Renal pelvis (tissue), 12 donors: ENCODE measurements at places on chromosomes 16 and 17.

- no peak for DNase-seq
Measured at GRCh38 chr16:70575376-70575775, 51.8 kb downstream of the SF3B3 start.

DNA sequence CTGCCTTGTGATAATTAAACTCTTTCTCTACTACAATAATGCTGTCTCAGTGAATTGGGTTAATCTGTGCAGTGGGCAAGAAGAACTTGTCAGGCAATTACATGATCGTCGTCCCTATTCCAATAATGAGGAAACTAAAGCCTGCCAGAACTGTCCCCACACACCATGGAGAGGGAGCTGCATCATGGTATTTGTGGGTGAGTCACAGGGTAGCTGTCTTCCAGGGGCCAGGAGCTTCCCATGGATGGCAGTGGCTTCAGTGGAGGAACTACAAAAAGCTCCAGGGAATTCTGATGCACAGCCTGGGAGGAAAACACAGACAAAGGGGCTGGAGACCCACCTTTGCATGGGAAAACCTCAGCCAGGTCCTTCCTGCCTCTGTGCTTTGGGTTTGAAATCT is 83.3 kb upstream of the C16orf82 start:
- DNase-seq, result no peak

DNA sequence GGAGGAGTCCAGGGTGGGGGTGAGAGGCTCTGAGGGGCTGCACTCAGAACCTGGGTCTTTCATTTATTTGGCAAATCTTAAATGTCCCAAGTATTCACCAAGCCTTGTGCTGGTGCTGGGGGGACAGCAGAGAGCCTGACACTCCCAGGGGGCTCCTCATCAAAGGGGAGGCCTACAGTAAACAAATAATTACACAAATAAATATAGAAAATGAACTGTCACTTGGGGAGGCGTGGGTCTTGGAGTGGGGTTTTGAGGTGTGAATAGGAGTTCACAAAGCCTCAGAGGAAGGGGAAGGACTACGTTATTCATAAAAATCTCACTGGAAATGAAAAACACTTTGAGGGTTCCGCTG is 15.2 kb upstream of the PRM1 start:
- no peak for DNase-seq

GRCh38 chr16:87457709-87458423 is 35.0 kb downstream of the ZCCHC14 start:
- no peak for DNase-seq

DNA sequence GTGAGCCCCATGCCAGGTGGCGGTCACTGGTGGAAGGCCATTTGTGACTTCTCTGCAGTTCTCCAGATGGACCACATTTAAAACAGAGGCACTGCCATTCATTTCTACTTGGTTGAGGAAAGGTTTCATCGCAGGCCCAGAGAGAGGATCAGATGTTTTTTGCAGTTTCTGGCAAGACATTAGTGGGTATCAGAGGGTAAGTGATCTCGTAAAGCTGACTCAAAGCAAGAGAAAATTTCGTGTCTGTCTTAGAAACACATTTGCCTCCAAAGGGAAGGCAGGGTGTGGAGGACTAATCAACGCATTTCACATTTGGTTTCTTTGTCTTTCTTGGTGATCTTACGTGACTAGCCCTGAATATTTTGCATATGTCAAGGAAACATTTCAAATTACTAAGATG is 81.8 kb downstream of the PRKCB start:
- no peak for DNase-seq

DNA sequence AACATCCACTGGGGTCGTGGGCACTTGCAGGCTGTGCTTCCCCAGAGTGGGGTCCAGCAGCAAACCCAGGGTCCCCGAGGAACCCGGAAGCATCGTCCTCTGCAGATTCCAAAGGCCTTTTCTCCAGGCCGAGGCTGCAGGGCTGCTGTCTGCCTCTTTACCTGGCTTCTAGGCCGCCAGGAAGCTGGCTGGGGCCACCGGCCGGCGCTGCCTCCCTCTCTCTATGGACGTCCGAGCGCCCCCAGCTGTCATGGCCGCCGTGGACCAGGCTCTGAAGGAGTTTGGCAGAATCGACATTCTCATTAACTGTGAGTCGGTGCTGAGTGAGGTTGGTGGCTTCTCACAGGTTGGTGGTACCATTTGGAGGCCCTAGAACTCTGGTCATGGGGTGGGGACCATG is 5.6 kb downstream of the DECR2 start:
- DNase-seq, result no peak

DNA sequence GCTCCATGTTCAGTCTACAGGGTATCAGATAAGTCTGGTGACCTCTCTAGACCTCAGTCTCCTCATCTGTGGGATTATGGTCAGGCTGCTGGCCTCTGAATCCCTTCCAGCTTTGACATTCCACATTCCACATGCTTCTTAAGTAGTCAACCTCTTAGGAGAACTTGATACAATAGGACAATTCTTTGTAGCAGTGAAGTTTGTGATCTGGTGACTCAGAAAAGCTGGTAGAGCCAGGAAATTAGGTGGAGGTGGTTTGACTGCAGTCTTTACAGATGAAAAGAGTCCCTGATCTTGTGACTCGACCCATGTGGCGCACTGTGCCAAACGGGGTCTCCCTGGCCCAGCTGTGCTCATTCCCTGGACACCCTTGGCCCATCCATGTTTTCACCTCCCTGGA is 147.8 kb downstream of the NTN1 start:
- no peak for DNase-seq

GRCh38 chr17:1783834-1784611 is 22.2 kb downstream of the SERPINF1 start:
- no peak for DNase-seq

DNA sequence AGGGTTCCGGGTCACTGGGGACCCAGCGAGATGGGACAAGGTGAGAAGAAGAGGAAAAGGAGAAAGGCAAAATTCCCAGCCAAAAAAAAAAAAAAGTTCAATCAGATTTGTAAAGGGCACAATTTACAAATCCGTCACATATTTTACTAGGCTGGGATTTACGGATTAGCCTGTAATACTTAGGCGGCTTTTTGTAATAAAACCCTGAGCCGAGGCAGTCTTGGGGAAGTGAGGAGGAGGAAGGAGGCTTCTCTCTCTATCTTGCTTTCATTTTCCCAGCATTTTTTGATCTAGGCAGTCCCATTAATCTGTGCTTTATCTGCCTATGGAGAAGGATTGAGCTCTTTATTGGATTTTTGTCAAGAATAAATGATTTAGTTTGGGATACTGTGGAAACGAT is 130.6 kb upstream of the SDK2 start:
- no peak for DNase-seq

DNA sequence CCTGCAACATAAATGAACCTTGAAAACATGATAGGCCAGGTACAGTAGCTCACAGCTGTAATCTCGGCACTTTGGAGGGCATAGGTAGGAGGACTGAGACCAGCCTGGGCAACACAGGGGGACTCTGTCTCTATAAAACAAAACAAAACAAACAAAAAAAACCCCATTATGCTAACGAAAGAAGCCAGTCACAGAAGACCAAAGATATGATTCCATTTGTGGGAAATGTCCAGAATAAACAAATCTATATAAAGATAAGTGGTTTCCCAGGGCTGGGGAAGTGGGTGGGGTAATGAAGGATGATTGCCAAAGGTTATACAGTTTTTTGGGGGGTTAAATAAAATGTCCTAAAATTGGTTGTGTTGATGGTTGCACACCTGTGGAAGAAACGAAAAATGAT is 36.5 kb upstream of the SIAH1 start:
- DNase-seq, result no peak

DNA sequence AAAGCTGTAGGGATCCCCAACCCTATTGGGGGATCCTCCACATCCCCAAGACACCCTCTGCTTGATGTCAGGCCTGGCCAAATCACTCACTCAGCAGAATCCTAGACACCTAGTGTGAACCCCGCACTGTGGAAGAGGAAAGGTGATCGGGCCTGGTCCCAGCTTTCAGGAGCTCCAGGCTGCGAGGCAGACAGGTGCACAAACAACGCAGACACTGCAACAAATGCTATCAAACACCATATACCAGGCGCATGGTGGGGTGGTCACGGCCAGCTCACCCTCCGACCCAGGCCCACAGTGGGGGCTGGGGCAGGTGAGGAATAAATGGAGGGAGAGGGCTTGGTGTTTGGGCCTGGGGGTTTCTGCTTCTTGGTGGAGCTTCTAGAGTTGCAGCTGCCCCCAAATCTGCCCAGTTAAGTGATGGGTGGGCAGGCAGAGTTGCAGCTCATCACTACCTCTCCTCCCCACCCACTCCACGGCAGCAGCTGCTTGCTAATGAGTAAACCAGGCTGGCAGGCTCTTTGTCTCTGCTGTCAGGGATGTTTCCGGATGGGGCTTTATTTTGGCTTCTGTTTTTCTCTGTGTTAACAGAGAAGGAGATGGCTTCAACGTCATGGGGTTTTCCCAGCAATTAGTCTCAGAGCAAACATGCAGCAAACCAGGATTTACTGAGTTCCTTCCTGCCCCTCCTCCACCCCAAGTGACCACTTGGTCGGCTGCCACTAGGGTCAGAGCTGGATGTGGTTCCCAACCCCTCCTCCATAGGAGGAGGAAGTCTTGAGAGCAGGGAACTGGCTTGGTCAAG is 46.6 kb downstream of the PECAM1 start:
- peak; percentile 70 for DNase-seq

GRCh38 chr17:62882878-62883277 is 74.8 kb upstream of the MARCHF10 start:
- DNase-seq, result no peak

DNA sequence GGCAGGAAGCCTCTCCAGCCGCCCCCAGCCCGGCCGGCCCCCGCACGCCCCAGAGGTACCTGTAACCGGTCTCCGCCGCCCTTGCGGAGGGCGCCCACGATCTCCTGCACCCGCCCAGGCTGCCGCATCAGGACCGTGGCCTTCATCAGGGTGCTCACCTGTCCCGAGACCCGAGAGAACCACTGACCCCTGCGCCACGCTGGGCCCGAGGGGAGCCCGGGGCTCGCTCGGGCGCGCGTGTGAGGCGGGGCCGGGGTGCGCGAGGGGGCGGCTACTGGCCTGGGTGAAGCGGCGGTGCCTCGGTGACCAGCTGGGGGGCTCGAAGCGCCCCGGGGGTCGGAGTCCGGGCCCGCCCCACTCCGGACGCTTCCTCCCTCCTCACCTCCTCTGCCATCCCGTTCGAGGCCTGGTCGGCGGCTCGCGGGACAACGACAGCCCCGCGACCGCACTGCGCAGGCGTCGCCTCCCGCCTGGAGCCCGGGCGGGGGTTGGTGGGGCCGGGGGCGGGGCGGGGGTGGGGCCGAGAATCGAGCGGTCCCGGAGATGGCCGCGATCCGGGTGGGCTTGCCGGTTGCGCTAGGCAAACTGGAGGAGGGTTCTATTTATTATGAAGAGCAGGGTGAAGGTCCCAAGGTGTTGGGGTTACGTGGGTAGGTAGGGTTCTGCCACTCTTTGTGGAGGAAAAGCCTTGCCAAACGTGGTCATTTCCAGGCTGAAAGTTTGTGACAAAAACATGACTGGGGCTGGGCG is at the start of gene NT5C3B:
Gene NT5C3B, minus strand, starts transcription at position 433 of the 750 bp plus-strand sequence. Its CDS starts 39 bp downstream, at position 394.
- DNase-seq, result peak; percentile 55

- DNase-seq, result no peak
Measured at GRCh38 chr17:66260275-66260674, 31.1 kb upstream of the APOH start.

GRCh38 chr16:22325598-22326368 is 28.6 kb downstream of the POLR3E start:
- DNase-seq, result no peak

GRCh38 chr17:1109606-1110540 is 69.9 kb downstream of the ABR start:
- peak; percentile 42 for DNase-seq

DNA sequence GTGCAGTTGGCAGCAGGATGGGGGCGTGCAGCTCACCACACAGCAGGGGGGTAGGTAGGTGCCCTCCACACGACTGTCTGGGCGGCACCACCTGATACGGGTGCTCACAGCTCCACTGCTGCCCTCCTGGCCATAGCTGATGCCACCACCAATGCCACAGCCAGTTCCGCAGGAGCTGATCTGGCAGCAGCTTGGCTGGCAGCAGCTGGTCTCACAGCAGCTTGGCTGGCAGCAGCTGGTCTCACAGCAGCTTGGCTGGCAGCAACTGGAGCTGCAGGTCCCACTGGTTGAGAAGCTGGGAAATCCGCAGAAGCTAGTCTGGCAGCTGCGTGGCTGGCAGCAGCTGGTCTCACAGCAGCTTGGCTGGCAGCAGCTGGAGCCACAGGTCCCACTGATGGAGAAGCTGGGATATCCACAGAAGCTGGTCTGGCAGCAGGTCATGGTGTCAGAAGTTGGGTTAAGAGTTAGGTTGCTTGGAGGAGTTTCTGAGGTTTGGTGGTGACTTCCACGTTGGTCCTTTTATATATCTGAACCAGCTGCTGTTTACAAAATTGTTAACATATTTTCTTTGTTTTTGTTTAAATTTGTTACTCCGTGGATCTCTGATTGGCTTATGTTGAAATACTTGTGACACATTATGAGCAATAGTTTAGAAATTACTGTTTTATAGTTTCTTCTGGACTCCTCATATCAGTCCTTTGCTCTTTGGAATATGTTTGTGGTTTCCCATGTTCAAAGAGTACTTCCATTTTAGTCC is at the start of gene KRTAP1-5:
Gene KRTAP1-5, minus strand, starts transcription at position 494 of the 757 bp plus-strand sequence. Its CDS starts 53 bp downstream, at position 441.
- no peak for DNase-seq

DNA sequence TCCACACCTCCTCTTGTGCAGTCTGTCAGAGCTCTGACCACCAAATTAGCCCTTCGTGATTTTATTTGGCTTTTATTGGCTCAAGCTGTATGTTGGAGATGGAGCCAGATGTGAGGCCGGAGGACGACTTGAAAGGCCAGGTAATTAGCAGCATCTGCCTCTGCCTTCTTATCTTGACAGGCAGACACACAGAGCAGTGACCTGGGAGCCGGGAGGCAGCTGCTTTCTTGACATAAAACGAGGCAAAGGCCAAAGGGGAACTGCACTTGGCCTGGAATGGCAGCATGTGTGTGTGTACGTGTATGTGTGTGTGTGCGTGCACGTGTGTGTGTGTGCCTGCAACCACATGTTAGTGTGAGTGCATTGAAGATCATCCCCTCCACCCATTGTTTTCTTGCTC is 56.9 kb upstream of the BRD7 start:
- DNase-seq, result no peak

DNA sequence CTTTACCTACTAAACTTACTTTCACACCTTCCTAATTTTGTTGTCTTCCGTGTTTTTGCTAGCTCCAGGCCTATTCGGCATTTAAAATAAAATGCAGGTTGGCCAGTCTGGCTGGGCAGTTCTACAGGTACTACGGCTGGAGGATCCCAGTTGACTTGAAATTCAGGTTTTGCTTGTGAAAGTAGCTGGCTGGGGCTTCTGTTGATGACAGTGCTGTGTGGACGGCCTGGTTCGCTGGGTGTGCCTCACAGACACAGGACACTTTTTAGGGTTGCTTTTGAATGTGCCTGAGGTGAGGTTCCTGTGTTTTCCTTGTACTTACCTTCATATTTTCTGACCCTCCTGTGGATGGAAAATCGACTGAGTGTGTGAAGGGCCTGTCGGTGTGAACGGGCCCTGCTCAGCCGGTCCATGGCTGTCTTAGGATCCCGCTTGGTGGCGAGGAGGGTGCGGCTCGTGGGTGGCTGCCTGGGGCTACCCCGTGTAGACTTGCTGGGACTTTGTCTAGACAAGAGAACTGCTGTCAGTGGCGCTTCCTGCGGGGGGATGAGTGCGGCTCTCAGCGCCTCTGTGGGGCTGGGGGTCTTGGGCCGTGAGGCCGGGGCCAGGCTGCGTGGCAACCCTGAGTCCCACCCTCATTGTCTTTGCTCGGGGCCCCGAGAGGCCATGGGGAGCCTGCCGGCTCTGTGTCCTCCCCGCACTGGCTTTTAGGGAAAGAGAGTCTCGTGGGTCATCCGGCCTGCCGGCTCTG is 18.7 kb upstream of the ZNF750 start:
- no peak for DNase-seq

GRCh38 chr17:914561-914960 is 65.0 kb downstream of the NXN start:
- DNase-seq, result no peak

GRCh38 chr17:2002767-2003329 is 22.3 kb downstream of the RTN4RL1 start:
- no peak for DNase-seq
